ENCODE measurements at places on chromosomes 7 and 10.

GRCh38 chr7:14115701-14116100 lies 126.2 kb upstream of the ETV1 start:
- no peak for DNase-seq

DNA sequence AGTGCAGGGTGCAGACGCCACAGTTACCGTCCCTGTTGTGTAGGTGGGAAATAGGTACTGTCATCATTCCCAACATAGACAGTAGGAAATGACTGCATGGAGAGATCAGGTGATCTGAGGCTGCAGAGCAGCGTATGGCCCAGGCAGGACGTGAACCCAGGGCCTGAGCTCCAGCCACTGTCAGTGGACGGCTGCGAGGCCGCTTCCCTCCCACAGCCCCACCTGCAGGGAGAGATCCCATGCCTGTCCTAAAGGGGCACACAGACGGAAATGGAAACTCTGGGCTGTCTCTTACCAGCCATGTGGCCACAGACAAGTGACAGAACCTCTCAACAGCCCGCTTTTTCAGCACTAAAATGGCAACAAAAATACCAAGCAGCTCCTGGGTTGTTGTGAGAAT lies 44.5 kb upstream of the MNX1 start:
- DNase-seq, result no peak

DNA sequence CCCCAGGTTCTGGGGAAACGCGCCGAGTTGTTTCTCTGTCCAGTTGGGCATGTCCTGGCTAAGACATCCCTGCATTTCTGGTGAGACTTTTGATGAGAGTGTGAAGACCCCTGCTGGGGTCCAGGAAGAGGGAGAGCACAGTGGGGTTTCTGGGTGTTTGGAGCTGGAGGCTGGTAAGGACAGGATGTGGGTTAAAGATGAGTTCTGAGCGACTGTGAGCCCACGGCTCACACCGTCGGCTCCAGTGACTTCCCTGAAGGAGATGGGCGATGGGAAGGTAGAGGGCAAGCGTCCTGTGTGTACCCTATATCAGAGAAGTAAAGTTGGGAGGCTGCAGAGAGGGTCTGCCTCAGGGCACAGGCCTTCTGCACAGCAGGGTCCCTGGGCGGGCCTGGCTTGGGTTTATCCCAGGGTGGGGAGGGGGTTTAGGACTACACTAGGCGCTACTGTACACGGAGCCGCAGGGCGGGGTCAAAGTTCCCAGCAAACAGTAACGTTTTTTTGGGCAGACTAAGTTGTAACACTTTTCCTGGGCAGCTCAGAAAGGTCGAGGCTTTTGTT lies 3.6 kb downstream of the EMX2 start:
- DNase-seq, result no peak

DNA sequence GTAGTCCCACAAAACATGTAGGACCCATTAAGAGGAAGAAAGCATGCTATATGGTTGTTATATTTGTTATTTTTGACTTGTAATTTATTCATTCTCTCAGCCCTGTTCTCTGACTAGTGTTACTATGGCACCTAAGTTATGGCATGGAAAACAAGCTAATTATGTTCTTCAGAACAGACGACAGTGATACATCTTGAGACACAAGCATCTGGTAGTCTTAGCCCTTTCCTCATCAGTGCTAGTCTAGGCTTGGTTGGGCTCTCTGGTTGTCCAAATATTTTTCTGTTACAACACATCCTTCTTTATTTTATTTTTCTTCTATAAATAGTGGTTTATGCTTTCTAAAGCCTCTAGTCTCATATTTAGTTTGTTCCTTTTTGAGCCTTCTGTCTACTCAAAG lies 308.3 kb upstream of the KAT6B start:
- peak; percentile 3 for DNase-seq

- no peak for DNase-seq
Measured at GRCh38 chr7:47008461-47008860, 573.5 kb downstream of the TNS3 start.

DNA sequence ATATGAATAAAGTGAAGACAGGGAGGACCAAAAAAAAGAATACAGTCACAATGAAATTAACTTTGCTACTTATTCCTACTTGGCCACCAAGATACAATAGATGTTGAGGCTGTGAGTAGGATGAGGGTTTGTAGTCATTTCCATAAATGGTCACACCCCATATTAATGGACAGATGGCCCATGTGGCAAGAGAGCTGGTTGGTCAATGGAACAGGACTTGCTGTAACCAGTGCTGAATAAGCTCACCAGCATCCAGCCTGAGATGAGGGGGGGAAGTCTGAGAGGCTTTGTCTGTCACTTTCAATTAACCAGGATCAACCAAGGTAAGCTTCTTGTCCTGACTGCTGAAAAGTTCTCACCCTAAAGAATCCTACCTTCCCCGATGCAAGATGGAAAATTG lies 130.4 kb upstream of the KCNMA1 start:
- DNase-seq, result no peak

DNA sequence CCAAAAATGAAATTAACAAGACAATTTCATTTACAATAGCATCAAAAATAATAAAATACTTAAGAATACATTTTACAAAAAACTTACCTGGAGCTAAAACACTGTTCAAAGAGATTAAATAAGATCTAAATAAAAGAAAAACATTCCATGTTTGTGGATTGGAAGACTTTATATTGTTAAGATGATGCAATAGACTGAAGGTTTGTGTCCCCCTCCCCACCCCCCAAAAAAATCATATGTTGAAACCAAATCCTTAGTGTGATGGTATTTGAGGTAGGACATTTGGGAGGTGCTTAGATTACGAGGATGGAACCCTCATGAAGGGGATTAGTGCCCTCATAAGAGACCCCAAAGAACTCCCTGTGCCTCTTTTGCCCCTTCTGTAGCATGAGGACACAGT lies 117.6 kb downstream of the ZNF467 start:
- DNase-seq, result no peak

DNA sequence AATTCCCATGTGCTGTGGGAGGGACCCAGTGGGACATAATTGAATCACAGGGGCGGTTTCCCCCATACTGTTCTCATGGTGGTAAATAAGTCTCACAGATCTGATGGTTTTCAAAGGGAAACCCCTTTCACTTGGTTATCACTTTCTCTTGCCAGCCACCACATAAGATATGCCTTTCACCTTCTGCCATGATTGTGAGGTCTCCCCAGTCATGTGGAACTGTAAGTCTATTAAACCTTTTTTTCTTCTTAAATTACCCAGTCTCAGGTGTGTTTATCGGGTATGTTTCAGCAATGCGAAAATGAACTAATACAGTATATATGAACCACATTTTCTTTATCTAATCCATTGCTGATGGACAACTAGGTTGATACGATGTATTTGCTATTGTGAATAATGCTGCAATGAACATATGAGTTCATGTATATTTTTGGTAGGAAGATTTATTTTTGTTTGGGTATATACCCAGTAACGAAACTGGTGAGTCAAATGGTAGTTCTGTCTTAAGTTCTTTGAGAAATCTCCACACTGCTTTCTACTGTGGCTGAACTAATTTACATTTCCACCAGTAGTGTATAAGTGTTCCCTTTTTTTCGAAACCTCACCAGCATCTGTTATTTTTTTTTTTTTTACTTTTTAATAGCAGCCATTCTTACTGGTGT lies 70.0 kb upstream of the HGF start:
- no peak for DNase-seq

DNA sequence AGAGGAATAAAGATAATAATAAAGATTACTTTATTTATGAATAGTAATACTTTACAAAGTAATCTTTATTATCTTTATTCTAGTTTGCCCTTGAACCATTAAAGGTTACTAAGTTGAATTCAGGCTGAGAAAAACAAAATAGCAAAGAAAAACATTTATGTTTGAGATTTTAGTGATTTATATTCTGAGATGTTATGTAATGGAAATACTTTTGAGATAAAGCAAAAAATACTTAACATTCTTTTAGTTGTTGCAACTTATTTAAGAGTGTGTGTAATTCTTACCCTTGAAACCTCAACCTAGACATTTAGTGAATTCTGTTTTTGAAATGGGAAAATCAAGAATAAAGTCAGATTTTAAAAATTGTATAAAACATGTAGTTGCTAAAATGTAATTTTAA lies 40.0 kb downstream of the MINPP1 start:
- no peak for DNase-seq

DNA sequence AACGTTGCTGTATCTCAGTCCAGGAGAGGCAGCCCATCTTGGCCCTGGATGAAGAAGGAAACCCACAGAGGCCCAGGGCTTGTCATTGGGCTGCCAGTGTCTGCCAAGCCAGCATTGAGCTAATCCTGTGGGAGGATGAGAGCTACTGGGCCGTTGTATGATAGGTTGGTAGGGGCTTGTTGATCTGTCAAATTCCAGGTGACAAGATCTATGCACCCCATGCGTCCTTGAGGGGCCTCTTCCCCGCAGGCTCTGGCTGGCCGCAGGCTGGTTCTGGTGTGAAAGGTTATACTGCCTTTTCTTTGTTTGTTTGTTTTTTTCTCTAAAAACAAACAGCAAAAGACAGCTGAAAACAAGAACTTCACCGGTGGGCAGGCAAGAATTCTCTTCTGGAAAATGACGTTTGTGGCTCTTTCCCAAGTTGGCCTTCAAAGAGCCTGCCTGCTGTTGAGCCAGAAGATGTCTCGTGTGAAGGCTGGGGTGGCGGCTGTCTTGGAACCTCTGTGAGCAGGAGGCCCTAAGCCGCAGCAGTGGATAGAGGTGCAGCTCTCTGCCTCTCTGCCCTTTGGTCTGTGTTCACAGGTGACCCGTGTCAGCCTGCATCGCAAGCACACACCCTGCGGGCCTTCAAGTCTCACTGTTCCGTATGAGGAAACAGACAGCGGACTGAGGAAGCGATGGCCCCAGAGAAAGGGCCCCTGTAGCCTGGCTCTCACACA lies 23.3 kb downstream of the CYP17A1 start:
- DNase-seq, result no peak

GRCh38 chr10:112713411-112713810 lies 236.6 kb upstream of the TCF7L2 start:
- DNase-seq, result no peak
